ENCODE measurements at places on chromosomes 1 and 21. TPM values are rescaled to one million over a fixed set of nuclear protein-coding genes. Genes with fewer than 3 reads are reported as not detected.

C1orf116 gene
- 5.3 TPM for total RNA-seq

HP1BP3 gene
- total RNA-seq: 89.1 TPM

KIAA0040 gene
- 11.9 TPM for total RNA-seq

ZNF678 gene
- total RNA-seq: 60.0 TPM

GRCh38 chr1:24111996-24112779 is at the start of gene MYOM3:
MYOM3 (minus strand) TSS chr1:24112135; CDS start chr1:24108636, 3,499 bp downstream.
- no peaks in the 10 kb centered on the region for H3K36me3 ChIP-seq
- no peak within 1 kb of the TSS for H3K27ac ChIP-seq
- H3K4me1 ChIP-seq: peaks cover 23% of the 10 kb centered on the region
- H3K4me3 ChIP-seq: no peak within 1 kb of the TSS
- H3K27me3 ChIP-seq: no peaks in the 10 kb centered on the region

DNA sequence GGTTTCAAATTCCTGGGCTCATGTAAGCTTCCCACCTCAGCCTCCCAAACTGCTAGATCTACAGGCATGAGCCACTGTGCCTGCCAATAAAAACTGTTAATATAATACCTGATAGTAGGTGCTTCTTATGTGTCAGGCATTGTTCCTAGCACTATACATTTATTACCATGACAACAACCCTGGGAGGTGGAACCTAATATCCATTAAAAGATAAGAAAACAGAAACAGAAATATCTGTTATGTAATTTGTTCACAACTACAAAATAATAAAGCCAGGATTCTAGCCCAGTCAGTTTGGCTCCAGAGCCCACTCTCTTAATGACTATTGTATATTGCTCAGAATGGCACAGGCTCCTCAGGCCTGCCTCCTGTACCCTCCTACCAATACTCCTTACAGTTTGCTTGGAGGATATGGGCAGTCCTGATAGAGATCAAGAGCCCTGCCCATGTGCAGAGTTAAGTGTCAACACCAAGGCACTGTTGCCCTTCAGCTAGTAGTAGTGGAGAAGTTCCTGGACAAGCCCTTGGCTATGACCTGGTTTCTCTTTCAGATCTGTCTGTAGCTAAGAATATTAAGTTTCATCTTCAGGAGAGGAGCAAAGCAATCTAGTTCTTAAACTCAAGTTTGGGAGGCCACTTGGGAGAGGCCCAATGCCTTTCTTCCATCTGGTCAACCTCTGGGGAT is 22.4 kb downstream of the RPL5 start:
- H3K36me3 ChIP-seq: no peaks in the 10 kb centered on the region
- no peak overlapping the region for H3K27ac ChIP-seq
- DNase-seq: no peak
- no peaks in the 10 kb centered on the region for H3K27me3 ChIP-seq
- no peak overlapping the region for H3K4me3 ChIP-seq
- H3K4me1 ChIP-seq: no peaks in the 10 kb centered on the region

- H3K27me3 ChIP-seq: no peaks in the 10 kb centered on the region
- H3K4me3 ChIP-seq: peak overlapping the region; percentile 99
- peaks cover 58% of the 10 kb centered on the region for H3K4me1 ChIP-seq
- H3K36me3 ChIP-seq: peaks cover 54% of the 10 kb centered on the region
Observed at GRCh38 chr1:212951947-212952640, 1.8 kb downstream of the VASH2 start.

DNA sequence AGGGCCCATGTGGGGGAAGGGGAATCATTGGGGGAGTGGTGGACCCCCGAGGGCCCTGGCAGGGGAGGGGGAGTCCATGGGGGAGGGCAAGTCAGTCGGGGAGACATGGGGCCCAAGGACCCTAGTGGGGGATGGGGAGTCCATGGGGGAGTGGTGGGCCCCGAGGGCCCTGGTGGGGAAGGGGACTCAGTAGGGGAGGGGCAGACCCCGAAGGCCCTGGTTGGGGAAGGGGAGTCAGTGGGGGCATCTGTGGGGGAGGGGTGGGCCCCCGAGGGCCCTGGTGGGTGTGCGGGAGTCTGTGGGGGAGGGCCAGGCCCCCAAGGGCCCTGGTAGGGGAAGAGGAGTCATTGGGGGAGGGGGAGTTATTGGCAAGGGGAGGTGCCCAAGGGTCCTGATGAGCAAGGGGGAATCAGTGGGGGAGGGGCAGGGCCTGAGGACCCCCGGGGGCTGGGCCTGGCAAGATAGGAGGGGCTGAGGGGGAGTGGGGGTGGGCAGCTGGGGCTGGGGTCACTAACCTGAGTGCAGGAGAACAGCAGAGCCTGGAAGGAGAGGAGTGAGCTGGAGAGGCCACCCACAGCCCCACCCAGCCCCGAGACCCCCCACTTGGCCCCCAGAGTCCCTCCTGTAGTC is 2.1 kb downstream of the MXRA8 start:
- no peak overlapping the region for H3K27ac ChIP-seq
- no peak for DNase-seq
- no peak overlapping the region for H3K4me3 ChIP-seq
- peaks cover 32% of the 10 kb centered on the region for H3K4me1 ChIP-seq
- H3K36me3 ChIP-seq: no peaks in the 10 kb centered on the region

- no peak overlapping the region for H3K27ac ChIP-seq
- H3K4me3 ChIP-seq: no peak overlapping the region
- peak; percentile 53 for DNase-seq
- no peaks in the 10 kb centered on the region for H3K27me3 ChIP-seq
- no peaks in the 10 kb centered on the region for H3K36me3 ChIP-seq
Observed at GRCh38 chr1:6866825-6867224, 81.6 kb downstream of the CAMTA1 start.

- H3K27me3 ChIP-seq: peaks cover 34% of the 10 kb centered on the region
- DNase-seq: no peak
- H3K36me3 ChIP-seq: no peaks in the 10 kb centered on the region
- H3K4me3 ChIP-seq: peak overlapping the region; percentile 97
- H3K27ac ChIP-seq: no peak overlapping the region
Observed at GRCh38 chr1:180156201-180156600, 1.5 kb downstream of the QSOX1 start.

DNA sequence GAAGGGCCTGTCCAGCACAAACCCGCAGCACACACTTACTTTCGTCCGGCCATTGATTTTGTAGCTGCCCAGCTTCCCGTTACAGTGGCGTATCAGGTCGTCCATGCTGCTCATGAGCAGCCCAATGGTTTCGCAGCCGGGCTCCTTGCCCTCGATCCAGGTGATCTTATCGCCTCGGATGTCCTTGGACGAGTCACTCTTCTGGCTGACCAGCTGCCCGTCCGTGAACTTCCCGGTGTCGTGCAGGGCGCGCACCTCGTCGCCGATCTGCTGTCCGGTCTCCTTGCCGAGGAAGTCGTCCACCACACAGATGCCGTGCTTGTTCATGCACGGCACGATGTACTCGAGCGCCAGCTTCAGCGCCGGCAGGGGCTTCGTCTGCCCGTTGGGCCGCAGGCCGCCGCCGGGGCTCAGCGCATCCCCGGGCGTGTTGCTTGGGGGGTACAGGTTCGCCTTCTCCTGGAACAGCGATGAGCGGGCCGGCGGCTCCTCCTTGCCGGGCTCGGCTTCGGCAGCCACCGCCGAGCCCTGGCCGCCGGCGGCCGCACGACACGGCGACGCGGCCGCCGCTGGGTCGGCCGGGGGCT is 1.0 kb downstream of the EGLN1 start:
- H3K36me3 ChIP-seq: no peaks in the 10 kb centered on the region
- H3K27ac ChIP-seq: no peak overlapping the region
- H3K27me3 ChIP-seq: peaks cover 86% of the 10 kb centered on the region
- peak; percentile 53 for DNase-seq
- H3K4me3 ChIP-seq: peak overlapping the region; percentile 79
- peaks cover 23% of the 10 kb centered on the region for H3K4me1 ChIP-seq

DNA sequence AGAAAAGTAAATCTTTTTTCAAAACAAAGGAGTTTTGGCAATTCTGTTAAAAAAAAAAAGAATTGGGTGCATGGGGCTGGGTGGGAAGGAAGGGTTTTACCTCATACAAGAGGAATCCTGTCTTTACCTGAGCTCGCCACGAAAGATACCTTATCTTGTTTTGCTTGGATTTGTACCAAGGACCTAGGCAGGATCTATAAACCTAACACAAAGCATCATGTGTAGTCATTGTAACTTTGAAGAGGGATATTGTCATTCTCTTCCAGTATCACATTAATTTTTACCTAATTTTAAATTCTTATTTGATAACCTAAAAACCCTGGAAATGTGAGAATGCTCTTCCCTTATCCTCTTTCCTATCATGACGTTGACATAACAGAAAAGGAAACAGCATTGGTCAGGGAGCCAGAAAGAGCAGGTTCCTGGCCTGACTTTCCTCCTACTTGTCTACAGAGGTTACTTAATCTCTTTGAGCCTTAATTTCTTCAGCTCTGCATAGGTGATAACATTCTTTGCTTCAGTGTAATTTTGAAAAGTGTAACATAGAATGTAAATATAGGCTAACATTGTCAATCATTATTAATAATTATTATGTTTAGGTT is 4.0 kb upstream of the LAMC1 start:
- no peak overlapping the region for H3K4me3 ChIP-seq
- no peak for DNase-seq
- no peak overlapping the region for H3K27ac ChIP-seq

GRCh38 chr1:192698731-192699130 is 62.8 kb downstream of the RGS13 start:
- no peak for DNase-seq
- H3K27me3 ChIP-seq: no peaks in the 10 kb centered on the region
- H3K36me3 ChIP-seq: no peaks in the 10 kb centered on the region
- H3K4me1 ChIP-seq: no peaks in the 10 kb centered on the region
- H3K27ac ChIP-seq: no peak overlapping the region
- H3K4me3 ChIP-seq: no peak overlapping the region

GRCh38 chr1:168408884-168409283 is 128.2 kb downstream of the TBX19 start:
- no peaks in the 10 kb centered on the region for H3K27me3 ChIP-seq
- no peak for DNase-seq
- H3K27ac ChIP-seq: no peak overlapping the region
- H3K4me3 ChIP-seq: no peak overlapping the region

DNA sequence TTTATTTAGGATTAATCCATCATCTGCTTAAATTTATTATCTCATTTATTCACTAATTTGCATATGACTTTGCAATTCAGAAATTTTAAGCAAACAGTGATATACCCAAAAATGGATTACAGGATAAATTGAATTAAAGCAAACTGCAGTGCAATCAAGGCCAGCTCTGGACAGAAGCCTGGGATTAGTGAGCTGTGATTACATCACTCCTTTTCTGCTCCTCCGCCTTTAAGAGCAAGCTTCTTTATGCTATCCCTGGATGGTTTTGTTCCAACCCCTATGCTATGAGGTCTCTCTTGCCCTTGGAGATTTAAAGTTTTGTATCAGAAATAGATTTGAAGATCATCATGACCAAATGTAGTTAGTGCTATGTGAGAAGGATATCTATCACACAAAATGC is 32.6 kb downstream of the GPR52 start:
- H3K27ac ChIP-seq: no peak overlapping the region
- H3K4me1 ChIP-seq: no peaks in the 10 kb centered on the region
- no peaks in the 10 kb centered on the region for H3K27me3 ChIP-seq
- DNase-seq: no peak
- H3K36me3 ChIP-seq: no peaks in the 10 kb centered on the region
- no peak overlapping the region for H3K4me3 ChIP-seq

DNA sequence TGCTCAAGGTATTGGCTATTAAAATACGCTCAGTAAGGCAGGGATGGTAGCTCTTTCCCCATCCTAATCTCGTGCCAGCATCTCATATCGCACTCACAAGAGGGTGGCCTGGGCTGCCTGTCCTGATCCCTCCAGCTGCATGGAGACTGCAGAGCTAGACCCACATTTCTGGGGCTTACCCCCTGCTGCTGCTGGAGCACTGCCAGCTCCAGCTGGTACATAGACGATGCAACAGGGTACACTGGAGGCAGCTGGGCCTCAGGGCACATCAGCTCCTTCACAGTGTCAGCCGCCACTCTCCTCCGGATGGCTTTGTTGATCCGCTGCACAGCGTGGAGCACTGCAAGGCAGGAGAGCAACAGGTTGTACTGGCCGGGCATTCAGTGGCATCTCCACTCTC is 16.0 kb downstream of the IQGAP3 start:
- no peaks in the 10 kb centered on the region for H3K27me3 ChIP-seq
- H3K4me1 ChIP-seq: no peaks in the 10 kb centered on the region
- DNase-seq: no peak
- H3K27ac ChIP-seq: no peak overlapping the region

DNA sequence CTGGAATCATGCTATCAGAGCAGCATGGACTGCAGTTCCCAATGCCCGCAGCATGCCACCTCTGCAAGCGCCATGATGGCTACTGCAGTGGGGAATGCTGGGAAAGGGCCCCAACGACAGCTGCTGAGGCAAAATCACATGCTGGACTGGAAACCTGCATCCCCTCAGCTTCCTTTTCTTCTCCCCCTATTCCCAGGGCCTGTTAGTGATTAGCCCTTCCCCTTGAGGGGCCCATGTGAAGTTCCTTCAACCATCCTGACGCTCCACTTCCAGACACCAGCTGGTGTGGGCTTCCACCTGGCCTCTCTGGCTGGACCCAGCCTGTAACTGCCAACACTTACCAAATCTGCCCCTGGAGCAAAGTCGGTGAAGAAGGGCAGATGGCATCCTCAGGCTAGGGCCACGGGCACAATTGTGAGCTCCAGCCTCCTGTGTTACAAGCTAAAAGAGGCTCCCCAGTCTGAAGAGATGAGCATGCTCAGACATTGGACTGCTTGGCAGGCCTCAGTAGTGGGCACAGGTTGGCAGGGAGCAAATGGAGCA is 22.1 kb upstream of the SDC3 start:
- H3K4me1 ChIP-seq: peaks cover 9% of the 10 kb centered on the region
- H3K4me3 ChIP-seq: no peak overlapping the region
- H3K36me3 ChIP-seq: peaks cover 4% of the 10 kb centered on the region
- DNase-seq: peak; percentile 35

DNA sequence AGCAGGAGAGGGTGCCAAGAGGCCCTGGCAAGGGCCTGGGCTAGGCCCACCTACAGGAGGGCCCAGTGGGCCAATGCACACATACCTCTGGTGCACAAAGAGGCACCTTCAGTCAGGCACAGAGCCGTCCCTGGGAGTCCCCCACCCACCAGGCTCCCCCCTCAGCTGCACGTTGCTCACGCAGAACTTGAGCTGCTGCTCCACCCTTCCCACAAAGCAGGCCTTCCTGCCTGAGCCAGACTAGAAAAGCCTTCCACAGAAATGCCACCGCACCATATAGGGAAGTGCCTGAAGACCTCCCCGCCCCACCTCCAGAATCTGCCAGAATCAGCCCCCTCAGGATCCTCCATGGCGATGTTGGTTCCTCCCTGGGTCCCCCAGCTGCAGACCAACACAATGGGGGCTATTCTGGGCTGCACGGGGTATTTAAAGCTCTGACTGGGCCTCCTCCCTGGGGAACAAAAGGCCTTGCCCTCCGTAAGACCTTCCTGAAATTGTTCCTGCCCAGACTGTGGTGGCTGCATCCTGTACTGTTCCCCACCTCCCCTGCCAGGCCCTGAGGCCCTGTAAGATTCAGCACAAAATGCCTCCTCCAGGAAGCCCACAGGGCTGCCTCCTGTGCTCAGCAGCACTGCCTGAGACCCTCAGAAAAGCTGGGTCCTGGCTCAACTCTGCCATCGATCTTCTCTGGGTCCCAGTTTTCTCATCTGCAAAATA is 27.2 kb downstream of the HSPG2 start:
- H3K4me3 ChIP-seq: no peak overlapping the region
- H3K27ac ChIP-seq: peak overlapping the region; percentile 93
- peak; percentile 53 for DNase-seq
- H3K27me3 ChIP-seq: no peaks in the 10 kb centered on the region

- no peaks in the 10 kb centered on the region for H3K27me3 ChIP-seq
- no peak overlapping the region for H3K27ac ChIP-seq
- DNase-seq: peak; percentile 80
Observed at GRCh38 chr1:8814865-8815264, 2.6 kb downstream of the RERE start.

- no peak overlapping the region for H3K4me3 ChIP-seq
- no peaks in the 10 kb centered on the region for H3K27me3 ChIP-seq
- peaks cover 4% of the 10 kb centered on the region for H3K4me1 ChIP-seq
- no peak for DNase-seq
Observed at GRCh38 chr1:117654493-117655219, 48.8 kb downstream of the TENT5C start.

All from GM23338 (cell line).